ENCODE measurements at places on chromosomes 7 and 10. TPM values are rescaled to one million over a fixed set of nuclear protein-coding genes. Genes with fewer than 3 reads are reported as not detected.

DNA sequence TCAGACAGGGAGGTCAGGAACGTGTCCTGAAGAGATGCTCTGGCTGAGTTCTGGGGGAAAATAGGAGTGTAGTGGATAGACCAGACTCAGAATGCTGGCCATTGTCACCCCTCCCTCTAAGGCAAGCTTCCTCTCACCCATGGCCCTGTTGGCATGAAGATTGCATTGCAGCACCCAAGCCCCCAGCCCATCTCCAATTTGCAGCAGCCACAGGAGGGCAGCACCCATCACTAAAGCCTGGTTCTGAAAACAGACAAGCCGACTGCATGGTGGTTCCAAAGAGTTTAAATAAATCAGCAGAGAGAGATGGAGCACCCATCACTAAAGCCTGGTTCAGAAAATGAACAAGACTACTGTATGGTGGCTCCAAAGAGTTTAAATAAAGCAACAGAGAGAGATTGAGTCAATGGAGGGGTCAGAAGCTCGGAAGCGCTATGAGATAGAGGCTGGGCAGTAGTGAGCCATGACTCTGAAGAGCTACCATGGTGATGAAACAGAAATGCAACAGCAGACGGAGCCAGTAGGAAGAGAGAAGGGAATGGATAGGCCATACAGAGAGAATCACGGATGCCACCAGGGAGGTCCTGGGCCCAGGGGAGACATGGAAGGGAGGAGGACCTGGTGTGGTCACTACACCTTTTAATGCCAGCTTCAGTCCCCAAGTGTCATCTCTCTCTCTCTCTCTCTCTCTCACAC, 237.9 kb upstream of the MYO3A start:
- no peak for DNase-seq

DNA sequence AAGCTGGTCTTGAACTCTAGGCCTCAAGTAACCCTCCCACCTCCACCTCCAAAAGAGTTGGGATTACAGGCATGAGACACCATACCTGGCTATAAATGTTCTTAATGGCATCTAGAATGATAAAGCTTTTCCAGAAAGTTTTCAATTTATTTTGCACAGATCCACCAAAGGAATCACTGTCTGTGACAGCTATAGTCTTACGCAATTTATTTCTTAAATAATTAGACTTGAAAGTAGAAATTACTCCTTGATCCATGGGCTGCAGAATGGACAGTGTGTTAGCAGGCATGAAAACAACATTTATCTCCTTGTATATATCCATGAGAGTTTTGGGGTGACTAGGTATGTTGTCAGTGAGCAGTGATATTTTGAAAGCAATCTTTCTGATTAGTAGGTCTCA, 33.8 kb downstream of the GALNT11 start:
- DNase-seq = no peak

- DNase-seq = no peak
Observed at GRCh38 chr10:31757831-31758230, 170.8 kb downstream of the ARHGAP12 start.

DNA sequence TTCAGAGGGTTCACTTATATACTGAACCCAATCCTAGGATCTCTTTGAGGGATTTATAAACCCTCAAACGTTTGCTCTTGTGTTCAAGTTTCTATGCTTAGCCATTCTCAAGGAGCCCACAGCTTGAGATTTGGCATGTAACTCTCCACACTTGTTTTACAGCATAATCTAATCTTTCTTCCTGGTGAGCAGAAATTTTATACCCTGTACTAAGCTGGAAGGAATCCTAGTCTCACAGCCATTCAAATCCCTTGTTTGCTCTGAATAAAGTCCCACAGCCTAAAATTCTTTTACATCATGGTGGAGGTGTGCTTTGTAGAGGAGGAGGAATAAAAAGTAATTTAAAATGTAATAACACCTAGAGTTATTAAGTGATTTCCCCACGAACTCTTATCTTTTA, 5.3 kb upstream of the AGR2 start:
- no peak for DNase-seq

DNA sequence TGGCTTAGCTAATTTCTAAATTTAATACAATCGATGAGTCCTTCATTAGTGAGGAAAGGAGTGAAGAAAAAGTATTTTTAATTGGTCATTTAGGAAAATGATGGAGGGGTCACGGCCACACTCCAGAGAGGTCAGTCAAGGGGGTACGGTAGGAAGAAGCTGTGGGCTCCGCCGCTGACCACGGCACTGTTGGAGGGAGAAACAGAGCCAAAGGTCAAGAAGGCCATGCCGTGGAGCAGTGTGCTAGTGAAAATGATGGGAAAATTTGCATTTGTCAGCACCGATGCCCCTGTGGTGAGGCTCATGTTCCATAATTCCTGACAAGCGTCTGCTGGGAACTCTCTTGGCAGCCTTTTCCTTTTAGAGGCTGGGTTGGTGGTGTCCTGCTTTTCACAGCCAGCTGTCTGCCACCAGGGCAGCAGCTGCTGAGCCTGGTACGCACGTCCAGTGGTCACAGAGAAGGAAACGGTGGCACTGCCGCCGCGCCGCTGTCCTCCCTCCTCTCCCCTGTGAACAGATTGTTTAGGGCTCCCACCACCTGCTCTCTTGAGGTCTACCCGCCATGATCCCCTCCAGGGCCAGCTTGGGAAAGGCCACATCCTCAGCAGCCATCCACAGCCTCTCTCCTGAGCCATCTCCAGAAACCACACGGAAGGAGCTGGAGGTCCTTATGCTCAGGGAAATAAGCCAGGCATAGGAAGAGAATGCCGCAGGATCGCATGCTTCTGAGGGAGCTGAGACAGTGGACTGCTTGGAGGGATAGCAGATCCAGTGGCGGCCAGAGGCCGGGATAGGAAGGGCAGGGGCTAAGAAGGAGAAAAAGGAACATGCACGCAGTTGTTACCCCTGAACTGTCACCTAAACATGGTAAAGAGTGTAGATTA, 263.7 kb upstream of the PPP2R2D start:
- DNase-seq = no peak

GRCh38 chr7:104231054-104232046, 23.5 kb upstream of the ORC5 start:
- peak; percentile 57 for DNase-seq

GRCh38 chr7:124152859-124153692, 120.2 kb upstream of the TMEM229A start:
- DNase-seq = peak; percentile 62

DNA sequence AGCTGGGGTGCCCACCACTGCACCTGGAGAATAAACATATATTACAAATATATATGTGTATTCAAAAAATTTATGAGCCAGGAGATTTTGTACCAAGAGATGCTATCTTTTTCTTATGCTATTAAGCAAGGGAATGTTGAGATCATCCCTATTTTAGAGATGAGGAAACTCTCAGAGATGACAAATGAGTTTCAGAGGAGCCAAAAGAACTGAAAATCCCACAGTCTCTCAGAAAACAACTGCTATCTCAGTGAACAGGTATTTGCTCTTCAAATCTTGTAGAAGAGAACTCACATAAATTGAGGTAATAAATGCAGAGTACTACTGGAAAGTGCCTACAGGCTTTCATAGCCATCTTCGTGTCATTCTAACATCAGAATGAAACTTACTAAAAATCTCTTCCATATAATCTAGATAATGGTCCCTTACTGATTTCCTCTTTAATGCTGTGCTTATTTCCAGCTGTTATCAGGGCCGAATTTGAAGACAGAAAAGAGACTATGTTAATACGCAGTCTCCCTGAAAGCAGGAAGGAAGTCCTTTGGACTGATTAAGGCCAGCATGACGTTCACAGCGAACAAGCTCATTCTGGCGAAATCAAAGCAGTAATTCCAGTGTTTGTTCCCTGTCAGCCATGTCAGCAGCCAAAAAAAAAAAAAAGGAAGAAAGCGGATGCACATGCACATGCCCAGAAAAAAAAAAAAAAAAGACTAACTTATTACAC, 29.4 kb upstream of the ANAPC16 start:
- no peak for DNase-seq

DNA sequence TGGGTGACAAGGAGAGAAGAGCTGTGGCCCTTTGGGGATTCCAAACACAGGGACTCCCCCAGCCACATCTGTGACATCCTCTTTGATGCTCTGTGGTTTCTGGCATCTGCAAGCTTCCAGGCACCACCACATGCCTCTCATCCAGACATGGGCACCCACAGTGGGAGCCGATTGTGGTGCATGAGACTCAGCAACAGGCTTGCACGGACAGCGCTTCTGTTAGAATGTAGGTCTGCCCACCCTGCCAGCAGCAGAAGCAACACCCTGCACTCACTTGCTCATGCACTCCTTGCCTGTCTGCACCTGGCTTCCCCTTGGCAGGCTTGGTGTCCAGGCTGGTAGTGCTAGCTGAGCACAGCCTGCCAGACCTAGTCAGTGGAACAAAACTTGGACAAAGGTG, 735.0 kb upstream of the ZWINT start:
- no peak for DNase-seq

GRCh38 chr10:88092973-88093372, 229.5 kb downstream of the PTEN start:
- DNase-seq = no peak

DNA sequence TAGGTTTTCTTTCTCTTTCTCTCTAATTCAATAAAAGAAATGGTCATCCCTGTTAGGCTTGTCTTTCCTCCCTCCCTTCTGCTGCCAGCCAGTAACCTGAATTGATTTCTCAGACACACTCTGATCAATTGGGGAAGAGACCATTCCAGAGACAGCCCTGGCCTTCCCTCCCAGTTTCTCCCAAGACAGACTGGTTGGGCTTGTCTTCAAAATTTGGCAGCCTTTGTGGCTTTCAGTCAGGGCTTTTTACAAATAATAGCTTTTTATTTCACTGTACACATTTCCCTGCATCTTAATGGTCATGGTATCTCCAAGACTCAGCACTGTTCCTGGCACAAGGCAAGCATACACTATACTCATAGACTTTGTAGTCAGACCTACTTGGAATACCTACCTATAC, 33.9 kb downstream of the BCAP29 start:
- DNase-seq = no peak

DNA sequence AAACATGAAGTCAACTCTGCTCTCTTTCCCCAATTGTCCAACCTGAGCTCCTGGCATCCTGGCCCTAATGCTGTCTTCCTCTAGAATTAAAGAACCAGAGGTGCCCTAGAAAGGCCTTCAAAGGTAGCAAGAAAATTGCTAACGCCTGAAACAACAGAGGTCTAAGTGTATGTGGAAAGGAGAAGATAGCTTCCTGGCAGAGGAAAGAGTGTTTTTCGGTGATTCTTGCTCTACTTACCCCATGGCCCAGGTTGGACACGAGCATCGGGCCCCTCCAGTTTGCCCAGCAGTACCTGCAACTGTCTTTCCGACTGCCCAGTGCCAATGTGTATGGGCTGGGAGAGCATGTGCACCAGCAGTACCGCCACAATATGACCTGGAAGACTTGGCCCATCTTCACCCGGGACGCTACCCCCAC, 22.2 kb downstream of the MGAM2 start:
- DNase-seq = no peak

DNA sequence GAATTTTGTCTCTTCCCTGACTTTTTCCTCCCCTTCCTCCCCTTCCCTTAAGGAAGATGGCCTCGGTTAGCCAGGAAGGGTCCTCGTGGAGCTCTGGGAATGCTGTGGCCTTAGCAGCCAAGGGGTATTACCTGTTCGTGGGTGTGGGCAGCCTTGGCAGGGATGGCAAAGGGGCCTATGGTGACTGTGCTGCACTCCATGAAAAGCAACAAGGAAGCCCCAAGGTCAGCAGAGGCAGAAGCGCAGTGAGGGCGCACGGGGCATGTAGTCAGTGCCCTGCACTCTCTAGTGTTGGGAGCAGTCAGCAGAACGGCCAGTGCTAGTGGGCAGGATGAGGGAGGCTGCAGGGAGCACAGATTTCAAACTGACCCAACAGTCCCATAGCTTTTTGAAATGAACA, 191.8 kb downstream of the ADARB2 start:
- DNase-seq = no peak

DNA sequence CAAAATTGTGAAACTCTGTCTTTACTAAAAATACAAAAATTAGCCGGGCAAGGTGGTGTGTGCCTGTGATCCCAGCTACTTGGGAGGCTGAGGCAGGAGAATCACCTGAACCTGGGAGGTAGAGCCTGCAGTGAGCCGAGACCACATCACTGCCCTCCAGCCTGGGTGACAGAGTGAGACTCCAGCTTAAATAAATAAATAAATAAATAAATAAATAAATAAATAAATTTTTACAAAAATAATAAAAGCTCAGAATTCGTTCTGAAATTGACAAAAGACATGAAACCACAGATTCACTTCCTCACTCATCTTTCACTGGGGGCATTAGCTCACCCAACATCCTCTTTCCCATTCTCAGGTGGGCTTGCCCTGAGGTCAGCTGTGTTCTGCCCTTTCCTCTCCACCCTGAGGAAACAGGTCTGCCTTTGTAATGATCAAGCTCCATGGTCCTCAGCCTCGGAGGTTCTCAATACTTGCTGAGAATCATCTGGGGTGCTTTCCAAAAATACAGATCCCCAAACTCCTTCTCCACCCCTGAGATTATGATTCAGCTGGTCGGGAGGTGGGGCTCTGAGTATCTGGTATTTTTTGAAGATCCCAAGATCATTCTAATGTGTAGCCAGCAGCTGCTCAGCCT, 29.2 kb upstream of the APBB1IP start:
- no peak for DNase-seq

DNA sequence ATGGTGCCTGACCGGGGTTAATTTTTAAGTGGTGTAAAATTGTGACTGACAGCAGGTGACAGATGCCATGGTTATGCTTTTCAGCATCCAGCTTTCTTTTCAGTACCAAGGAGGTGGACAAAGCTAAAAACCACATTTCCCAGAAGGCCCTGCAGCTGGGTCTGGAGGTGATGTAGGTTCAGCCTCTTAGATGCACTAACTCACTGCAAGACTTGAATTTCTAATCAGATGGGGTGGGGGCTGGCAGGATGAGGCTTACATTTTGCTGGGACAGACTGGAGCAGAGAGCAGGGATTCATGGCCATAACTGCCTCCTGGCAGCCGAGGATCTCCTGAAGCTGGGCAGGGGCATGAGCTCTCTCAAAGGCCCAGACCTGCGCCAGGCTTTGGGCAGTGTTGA, 52.4 kb downstream of the PDIA4 start:
- no peak for DNase-seq

DNA sequence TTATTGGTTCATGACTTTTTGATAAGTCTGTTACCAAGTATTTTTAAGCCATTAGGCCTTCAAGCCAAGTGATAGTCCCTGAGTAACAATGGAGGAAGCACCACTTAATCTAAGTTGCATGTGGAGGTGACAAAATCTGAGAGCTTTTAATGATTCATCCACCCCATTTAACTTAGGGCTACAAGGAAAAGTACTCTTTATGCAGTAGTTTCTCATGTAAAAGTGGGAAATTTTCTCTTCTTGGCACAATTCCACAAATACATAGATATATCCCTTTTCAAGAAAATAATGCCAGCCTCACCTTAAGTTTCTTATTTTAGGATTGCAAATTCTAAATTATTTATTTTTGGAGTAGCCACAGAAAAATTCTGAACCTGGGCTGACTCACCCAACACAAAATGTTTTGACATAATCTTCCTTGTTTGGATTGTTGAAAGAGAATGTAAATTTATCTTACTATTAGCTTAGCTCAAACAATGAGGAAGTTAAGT, 85.7 kb downstream of the SUGCT start:
- peak; percentile 43 for DNase-seq

ELFN1 gene
- not detected for total RNA-seq

FASTK gene
- 83.6 TPM for total RNA-seq

HMX2 gene
- total RNA-seq = not detected

INA gene
- not detected for total RNA-seq

OR13A1 gene
- total RNA-seq = not detected

Data from MCF 10A (cell line).